Effector memory CD8-positive, alpha-beta T cell (primary cell): ENCODE measurements at places on chromosomes 7 and 10.

DNA sequence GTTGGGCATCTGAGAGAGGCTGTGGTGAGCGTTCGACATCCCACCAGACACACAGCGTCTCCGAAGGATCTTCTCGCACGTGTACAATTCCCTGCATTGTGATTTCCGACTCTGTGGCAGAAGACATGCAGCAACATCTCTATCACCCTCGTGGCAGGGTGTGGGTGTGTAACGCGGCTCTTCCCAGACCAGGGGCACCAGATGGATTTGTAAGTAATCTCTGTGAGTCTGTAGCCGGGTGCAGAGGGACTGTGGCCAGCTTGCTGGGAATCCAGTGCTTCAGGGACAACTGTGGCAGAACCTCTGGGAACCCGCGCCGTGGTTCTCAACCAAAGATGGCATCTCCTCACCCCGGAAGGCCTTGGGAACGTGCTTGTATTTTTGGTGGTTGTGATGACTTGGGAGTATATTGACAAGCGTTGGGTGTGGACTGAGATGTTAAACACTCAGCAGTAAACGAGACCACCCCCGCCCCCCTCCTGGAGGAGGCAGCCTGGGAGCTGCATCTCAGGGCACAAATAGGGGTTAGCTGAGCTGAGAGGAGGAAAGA lies 21.2 kb downstream of the FOXL3 start:
- DNase-seq = no peak

- DNase-seq = peak; percentile 23
These were observed 1.1 kb downstream of the P4HA1 start for GRCh38 chr10:73095481-73096021.

DNA sequence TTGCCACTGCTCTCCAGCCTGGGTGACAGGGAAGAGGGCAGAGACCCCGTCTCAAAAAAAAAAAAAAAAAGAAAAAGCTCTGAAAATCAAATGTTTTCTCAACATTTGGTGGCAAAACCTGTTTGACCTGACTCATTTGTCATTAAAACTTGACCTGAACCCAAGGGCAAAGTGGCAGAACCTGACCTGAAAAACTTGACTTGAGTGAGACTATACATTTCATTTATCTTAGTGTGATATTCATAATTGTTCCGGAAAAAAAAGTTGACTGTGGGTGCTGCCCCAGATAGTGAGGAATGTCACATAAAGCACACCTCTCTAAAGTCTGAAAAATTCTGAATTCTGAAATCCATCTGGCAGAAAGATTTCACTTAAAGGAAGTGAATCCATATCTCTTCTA lies 2.3 kb upstream of the TAX1BP1 start:
- no peak for DNase-seq

- DNase-seq = no peak
These were observed 1.5 kb downstream of the ABCB4 start for GRCh38 chr7:87473986-87474385.

GRCh38 chr10:131162211-131162610 lies 149.3 kb downstream of the TCERG1L start:
- no peak for DNase-seq

DNA sequence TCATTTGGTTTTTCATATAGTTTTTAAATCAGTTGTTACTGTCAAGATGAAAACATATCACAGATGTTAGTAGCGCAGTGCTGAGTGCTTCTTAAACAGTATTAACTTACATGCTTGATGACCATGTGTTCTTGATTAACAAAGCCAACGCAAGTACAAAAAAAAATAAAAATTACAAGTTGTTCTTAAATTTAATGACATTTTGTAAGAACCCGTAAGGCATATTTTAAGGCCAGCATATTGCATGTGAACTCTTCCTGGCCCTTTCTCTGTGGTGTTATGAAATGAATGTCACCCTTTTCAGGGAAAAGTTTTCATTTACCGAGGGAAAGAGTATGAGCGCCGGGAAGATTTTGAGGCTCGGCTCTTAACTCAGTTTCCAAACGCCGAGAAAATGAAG lies 140.4 kb upstream of the NPS start:
- no peak for DNase-seq

DNA sequence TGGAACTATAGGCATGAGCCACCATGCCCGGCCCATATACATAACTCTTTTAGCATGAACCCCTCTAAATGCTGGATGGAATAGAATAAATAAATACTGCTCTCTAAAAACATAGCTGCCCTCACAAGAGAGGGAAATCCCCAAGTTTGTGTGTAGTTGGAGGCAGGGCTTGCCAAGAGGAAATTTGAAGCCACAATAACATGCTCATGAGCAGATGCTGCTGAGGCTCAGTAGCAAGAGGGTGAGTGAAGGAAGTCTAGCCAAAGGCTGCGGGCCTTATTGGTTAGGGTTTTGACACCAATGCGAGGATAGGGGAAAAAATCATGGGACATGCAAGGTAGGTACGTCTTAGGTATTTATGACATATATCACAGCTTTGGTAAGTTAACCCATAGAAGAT lies 17.3 kb downstream of the TPK1 start:
- DNase-seq = peak; percentile 35

DNA sequence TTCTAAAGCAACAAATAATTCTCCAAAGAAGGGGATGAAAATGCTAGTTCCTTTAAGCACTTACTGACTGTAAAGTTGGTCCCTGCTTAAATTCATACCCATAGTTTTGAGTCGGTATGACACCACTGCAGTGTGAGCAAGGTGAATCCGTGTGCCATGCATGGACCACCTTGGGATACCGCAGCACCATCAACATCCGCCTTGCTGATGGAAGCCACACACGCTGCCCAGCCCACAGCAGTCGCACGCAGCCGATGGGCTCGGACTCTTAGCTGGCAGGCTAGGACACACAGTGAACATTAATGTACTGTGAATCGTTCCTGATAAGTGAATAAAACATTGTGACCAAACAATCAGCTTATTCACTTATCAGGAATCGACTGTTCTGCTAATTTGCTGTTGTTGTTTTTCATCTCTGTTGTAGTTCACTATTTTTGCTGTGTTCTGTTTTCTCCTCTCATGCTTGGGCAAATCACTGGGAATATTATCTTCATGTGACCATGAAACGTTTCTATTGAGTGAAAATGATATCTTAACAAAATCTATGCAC lies 275.5 kb downstream of the USP6NL start:
- DNase-seq = no peak

DNA sequence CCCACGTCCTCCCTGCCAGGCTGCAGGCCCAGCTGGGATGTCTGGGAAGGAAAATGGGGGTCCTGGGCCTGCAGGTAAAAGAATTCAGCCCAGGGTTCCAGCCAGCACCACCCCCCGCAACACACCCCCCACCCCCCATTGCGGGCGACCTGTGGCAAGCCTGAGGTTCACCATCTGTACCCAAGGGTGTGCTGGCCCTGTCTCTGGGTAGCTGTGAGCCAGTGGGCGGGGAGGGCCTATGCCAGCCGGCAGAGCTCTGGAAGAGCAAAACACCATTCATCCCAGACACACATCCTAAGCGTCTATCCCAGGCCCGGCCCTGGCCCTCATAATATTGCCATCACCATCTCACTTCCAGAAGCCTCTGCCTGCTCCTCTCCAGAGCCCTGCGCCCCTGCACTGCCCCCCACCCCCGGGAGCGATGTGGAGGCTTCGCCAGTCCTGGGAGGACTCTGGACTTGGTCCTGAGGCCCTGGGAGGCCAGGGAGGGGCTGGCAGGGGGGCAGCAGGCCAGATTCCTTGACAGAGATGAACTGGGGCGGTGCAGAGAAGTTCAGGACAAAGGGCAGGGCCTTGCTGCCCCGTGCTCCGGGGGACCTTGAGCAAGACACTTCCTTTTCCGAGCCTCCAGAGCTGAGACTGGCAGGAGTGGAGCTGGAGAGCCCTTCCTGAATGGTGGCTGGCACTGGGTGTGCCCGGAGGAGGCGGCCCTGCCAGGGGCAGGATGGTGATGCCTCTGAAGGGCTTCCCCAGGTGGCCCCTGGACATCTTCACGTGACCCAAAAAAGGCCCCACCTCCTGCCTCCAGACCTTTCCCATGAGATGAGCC lies 8.7 kb upstream of the TTYH3 start:
- no peak for DNase-seq

DNA sequence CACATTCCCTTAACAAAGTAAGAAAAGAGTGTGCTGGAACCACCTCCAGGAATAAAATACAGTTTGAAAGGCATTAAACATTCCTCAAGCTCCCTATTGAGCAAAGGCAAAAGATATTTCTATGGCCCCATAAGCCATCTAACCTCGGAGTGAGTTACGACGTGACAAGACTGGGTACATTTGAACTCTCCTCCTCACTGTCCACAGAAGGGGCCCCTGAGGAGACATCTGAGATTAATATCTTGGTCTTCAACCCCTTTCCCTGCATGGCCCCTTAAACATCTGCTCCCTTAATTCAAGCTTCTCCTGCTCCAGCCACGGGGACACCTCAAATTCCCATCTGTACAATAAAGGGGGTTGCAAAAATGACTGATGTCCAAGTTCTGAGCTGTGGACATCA lies 526 bp downstream of the GIMAP1 start:
- DNase-seq = no peak

- no peak for DNase-seq
These were observed 23.3 kb upstream of the GPR22 start for GRCh38 chr7:107446531-107446930.

GRCh38 chr7:64884913-64885370 lies 18.1 kb upstream of the ZNF273 start:
- DNase-seq = no peak

- peak; percentile 33 for DNase-seq
These were observed 111.4 kb downstream of the COL28A1 start for GRCh38 chr7:7424151-7424873.

DNA sequence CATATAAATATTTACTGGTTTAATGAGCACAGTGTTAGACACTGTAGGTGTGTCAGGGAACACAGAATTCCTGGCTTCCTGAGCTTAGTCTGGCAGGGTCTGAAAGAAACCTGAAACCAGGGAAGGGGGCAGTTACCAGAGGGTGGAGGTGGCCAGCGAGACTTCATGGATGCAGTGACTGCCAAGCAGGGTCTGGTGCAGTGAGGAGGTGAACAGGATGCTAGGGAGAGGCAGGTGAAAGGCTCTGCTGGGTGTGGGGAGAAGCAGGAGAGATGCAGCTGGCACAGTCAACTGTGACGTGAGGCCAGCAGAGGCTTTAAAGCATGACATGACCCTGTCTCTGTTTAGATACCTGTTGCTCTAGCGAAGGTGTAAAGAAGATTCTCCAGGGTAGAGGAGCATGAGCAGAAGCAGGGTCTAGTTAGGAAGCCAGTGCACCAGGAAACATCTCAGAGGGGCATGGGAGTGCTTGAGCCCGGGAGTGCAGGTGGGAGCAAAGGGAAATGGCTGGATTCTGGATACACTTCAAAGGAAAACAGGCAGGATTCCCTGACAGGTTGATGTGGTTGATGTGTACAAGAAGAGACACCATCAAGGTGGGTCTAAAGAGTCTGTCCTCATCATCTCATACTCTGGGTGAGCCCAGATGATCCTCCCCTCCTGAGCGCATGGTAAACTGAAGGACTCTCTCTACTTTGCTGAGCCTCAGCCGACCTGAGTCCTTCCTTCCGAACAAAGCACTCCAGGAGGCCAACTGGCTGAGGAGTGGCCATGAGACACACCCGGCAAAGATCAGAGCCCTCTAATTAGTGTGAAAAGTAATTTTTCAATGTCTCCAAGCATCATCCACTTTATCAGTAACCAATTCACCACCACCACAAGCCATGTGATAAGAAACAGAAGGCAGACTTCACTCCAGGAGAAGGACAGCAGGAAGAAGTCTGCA lies 186.8 kb downstream of the COBL start:
- no peak for DNase-seq

DNA sequence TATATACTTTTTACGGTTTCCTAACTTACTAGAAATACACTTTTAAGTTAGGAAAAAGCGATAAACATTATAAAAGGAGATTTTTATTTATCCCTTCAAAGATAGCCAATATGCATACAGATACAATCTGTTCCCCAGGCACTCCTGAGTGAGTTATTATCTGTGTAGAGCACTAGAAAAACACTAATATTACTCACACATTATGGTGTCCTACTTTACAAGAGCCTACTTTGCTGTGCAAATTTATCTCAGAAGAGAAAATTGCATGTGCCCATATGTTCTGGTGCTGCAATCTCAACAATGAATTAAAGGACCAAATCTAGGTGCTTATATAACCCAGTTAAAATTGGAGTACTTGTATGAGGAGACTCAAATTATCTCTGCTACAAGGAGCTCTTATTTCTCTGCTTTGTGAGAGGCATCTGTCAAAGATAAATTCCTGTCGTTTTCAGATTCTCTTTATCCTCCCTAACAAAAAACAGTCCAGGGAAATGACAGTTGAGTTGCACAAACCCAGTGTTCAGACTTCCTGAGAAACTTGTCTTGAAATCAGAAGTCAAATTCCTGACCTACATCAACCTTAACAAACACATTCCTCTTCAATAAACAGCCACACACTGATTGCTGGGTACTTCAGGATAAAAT lies 28.9 kb downstream of the CPA1 start:
- no peak for DNase-seq

GRCh38 chr10:1035201-1035600 lies 9.5 kb upstream of the IDI2 start:
- no peak for DNase-seq

- DNase-seq = no peak
These were observed 22.8 kb upstream of the PDZD8 start for GRCh38 chr10:117398029-117398428.

DNA sequence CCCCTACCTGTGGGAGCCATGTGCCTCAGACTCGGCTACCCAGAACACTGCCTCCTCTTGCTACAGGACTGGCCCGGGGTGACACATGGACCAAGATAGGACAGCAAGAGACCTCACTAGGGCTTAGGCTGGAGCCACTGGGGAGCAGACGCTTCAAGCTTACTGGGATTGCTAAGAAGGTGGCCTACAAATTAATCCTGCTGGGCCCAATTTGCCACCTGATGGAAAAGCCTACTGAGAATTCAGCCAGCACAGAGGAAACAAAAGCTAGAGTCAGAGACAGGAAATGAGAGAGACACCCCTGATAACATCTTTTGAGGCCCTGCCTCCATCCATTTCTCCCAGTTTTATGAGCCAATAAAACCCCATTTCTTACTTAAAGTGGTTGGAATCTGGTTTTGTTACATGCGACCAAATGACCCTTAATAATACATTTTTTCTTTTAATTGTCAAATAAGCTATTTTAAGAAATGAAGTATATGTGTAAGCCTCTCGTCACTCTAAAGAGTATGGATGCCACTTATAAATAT lies 282.1 kb downstream of the CXCL12 start:
- DNase-seq = no peak

- no peak for DNase-seq
These were observed 252.2 kb downstream of the NSUN6 start for GRCh38 chr10:18399158-18399557.

- no peak for DNase-seq
These were observed 121.4 kb upstream of the RET start for GRCh38 chr10:42955493-42955889.
